ENCODE measurements at places on chromosomes 11 and 22. TPM values are rescaled to one million over a fixed set of nuclear protein-coding genes. Genes with fewer than 3 reads are reported as not detected.

PGM2L1 gene
- 0.19 TPM for polyA plus RNA-seq

SOX10 gene
- polyA plus RNA-seq: 0.05 TPM

ANO3 gene
- 0.63 TPM for polyA plus RNA-seq

LDHAL6A gene
- polyA plus RNA-seq: not detected

RASL10A gene
- 0.24 TPM for polyA plus RNA-seq

CFAP300 gene
- polyA plus RNA-seq: not detected

ACRV1 gene
- polyA plus RNA-seq: 0.82 TPM

FZD4 gene
- not detected for polyA plus RNA-seq

C11orf86 gene
- polyA plus RNA-seq: not detected

FAM180B gene
- polyA plus RNA-seq: not detected

DNA sequence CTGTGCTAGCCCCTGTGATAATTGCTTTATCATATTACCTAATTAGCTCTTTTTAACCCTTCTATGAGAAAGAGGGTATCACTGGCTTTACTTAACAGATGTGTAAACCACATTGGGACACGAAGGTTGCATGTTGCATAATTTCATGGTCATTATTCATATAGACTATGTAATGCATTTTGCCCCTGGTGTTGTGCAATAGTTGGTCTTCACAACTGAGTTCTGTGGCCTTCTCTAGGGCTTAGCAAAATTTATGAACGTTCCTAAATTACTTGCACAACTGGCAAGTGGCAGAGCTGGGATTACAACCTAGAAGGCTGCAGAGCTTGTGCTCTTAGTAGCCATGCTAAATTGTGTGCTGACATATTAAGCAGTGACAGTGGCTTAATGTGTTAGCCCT, 34.6 kb upstream of the PDGFD start:
- DNase-seq: no peak
- H3K27me3 ChIP-seq: no peaks in the 10 kb centered on the region
- no peaks in the 10 kb centered on the region for H3K4me1 ChIP-seq
- H3K4me3 ChIP-seq: no peak overlapping the region
- no peaks in the 10 kb centered on the region for H3K36me3 ChIP-seq
- H3K27ac ChIP-seq: no peak overlapping the region

GRCh38 chr22:39245130-39246039, 603 bp upstream of the PDGFB start:
- H3K36me3 ChIP-seq: no peaks in the 10 kb centered on the region
- no peak overlapping the region for H3K27ac ChIP-seq
- peaks cover 20% of the 10 kb centered on the region for H3K27me3 ChIP-seq
- peaks cover 14% of the 10 kb centered on the region for H3K4me1 ChIP-seq

DNA sequence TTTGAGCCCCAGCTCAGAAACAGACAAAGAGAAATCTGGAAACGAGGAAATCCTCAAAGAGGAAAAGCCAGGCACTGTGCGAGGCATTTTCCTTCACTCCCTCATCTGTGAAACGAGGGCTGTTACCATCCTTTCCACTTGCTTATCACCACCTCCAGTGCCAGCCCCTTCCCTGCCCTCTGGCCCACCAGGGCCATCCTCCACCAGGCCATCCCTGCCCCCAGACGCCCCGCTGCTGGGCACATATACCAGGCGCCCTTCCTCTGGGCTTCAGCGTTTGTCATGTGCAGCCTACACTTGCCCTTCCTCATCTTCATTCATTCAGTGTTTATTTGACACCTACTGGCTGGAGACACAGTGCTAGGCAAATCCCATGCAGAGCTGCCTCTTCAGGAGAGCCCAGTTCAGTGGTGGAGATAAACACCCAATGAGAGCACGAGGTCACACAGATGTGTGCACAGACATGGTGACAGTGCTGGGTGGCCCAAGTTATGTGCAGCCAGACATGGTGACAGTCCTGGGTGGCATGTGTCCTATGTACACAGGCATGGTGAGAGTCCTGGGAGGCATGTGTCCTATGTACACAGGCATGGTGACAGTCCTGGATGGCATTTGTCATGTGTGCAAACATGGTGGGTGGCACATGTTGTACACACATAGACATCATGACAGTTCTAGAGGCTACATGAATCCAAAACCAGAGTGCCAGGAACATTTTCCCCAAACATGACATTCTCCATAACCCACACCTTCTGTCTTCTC, 9.7 kb downstream of the SPTBN2 start:
- DNase-seq: no peak
- H3K36me3 ChIP-seq: no peaks in the 10 kb centered on the region
- no peak overlapping the region for H3K4me3 ChIP-seq
- H3K27ac ChIP-seq: no peak overlapping the region
- no peaks in the 10 kb centered on the region for H3K4me1 ChIP-seq
- no peaks in the 10 kb centered on the region for H3K27me3 ChIP-seq

- peaks cover 3% of the 10 kb centered on the region for H3K36me3 ChIP-seq
- H3K4me3 ChIP-seq: no peak overlapping the region
- no peaks in the 10 kb centered on the region for H3K4me1 ChIP-seq
These were observed 23.5 kb downstream of the RAB38 start for GRCh38 chr11:88151709-88152265.

- no peaks in the 10 kb centered on the region for H3K27me3 ChIP-seq
- DNase-seq: no peak
- no peaks in the 10 kb centered on the region for H3K4me1 ChIP-seq
- H3K36me3 ChIP-seq: no peaks in the 10 kb centered on the region
- no peak overlapping the region for H3K27ac ChIP-seq
These were observed 51.0 kb downstream of the SYTL2 start for GRCh38 chr11:85759915-85760314.

DNA sequence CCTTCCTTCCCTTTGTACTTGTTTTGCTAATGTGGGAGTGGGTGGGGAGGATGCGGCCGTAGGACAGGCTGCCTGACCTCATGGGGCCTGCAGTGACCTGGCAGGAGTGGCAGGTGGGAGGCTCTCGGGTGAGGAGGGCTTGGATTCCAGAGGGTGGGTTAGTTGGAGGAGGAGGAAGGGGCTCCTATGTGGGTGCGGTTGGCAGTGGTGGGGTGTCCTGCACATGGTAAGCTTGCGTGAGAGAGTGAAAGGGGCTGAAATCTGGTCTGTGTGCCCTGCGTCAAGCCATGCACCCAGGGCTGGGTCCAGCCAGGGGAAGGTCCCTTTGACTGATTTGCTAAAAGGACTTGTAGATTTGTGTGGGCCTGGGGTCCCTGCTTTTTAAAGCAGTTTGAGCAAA, 90.7 kb upstream of the OR4B1 start:
- H3K27me3 ChIP-seq: no peaks in the 10 kb centered on the region
- DNase-seq: no peak
- no peak overlapping the region for H3K27ac ChIP-seq
- H3K36me3 ChIP-seq: peaks cover 22% of the 10 kb centered on the region
- peaks cover 10% of the 10 kb centered on the region for H3K4me1 ChIP-seq

DNA sequence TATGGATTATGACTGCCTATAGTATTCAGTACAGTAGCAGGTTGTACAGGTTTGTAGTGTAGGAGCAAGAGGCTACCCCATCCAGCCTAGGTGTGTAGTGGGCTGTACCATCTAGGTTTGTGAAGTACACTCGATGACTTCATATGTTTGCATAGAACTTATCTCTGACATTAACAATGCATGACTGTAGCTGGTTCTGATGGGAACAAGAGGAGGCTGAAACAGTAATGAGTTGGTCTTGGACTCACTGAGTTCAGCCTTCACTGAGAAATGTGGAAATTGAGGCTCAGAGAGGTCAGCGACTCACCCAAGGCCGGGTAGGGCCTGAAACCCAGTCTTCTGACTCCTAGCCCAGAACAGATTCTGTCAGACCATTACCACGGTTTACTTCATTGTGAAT, 13.0 kb downstream of the MYO7A start:
- no peak overlapping the region for H3K27ac ChIP-seq
- H3K27me3 ChIP-seq: no peaks in the 10 kb centered on the region
- no peak for DNase-seq
- H3K36me3 ChIP-seq: no peaks in the 10 kb centered on the region

DNA sequence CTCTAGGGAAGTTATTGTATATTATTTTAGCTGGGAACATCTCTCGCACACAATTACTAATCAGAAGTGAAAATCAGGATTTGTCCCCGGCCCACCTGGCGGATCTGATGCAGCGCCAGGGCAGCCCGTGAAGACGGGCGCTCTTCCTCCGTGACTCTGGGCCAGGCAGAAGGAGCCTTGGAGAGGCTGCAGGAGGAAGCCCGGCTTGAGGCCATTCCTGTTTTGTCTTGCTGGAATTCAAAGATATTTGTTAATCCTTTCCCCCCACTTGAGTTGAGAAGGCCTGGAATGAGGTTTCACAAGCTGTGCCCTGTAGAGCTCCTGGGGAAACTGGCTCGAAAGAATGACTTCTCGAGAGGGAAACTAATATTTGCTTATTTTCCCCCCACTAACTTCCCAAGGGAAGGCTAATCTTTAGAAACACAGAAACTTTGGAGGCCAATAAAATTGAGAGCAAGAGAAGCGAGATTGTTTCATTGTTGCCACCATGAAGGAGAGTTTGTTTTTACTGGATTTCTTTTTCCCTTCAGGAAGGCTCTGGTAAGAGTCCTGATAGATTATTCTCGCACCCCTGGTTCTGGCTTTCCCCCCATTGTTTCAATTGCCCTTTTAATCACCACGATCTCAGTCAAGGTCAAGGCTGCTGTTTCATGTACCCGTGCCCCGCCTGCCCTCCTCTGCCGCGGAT, 92.8 kb upstream of the SEPTIN5 start:
- H3K27me3 ChIP-seq: no peaks in the 10 kb centered on the region
- no peak for DNase-seq
- no peak overlapping the region for H3K4me3 ChIP-seq

DNA sequence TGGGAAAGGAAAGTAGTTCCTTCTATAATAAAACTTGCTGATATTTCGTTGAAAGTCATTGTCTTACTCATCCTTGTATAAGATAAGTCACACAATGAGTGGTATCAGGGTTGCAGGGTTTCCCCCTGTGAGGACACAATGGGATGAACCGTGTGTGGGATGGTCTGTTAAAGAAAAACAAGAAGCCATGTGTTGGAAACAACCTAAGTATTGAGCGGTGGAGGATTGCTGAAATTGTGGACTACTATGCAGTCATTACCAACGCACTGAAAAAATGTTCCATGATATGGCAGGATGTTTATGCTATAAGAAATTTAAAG, 28.6 kb downstream of the PTPRJ start:
- H3K27me3 ChIP-seq: no peaks in the 10 kb centered on the region
- H3K4me1 ChIP-seq: peaks cover 83% of the 10 kb centered on the region
- H3K4me3 ChIP-seq: no peak overlapping the region
- DNase-seq: no peak

GRCh38 chr11:134630861-134631260, 218.8 kb upstream of the B3GAT1 start:
- no peaks in the 10 kb centered on the region for H3K4me1 ChIP-seq
- no peak overlapping the region for H3K4me3 ChIP-seq
- H3K27me3 ChIP-seq: no peaks in the 10 kb centered on the region
- H3K36me3 ChIP-seq: no peaks in the 10 kb centered on the region
- DNase-seq: no peak

GRCh38 chr11:63573881-63574855, 11.0 kb upstream of the PLAAT2 start:
- no peak overlapping the region for H3K27ac ChIP-seq
- no peaks in the 10 kb centered on the region for H3K27me3 ChIP-seq
- no peak for DNase-seq
- H3K36me3 ChIP-seq: no peaks in the 10 kb centered on the region
- H3K4me1 ChIP-seq: peaks cover 22% of the 10 kb centered on the region

- no peak within 1 kb of the TSS for H3K27ac ChIP-seq
- H3K27me3 ChIP-seq: no peaks in the 10 kb centered on the region
- no peak for DNase-seq
- H3K36me3 ChIP-seq: no peaks in the 10 kb centered on the region
- H3K4me1 ChIP-seq: no peaks in the 10 kb centered on the region
- no peak within 1 kb of the TSS for H3K4me3 ChIP-seq
These were observed at the start of gene MMP12 for GRCh38 chr11:102874852-102875251. MMP12 (minus strand) TSS chr11:102874982; CDS start chr11:102874937, 45 bp downstream.

DNA sequence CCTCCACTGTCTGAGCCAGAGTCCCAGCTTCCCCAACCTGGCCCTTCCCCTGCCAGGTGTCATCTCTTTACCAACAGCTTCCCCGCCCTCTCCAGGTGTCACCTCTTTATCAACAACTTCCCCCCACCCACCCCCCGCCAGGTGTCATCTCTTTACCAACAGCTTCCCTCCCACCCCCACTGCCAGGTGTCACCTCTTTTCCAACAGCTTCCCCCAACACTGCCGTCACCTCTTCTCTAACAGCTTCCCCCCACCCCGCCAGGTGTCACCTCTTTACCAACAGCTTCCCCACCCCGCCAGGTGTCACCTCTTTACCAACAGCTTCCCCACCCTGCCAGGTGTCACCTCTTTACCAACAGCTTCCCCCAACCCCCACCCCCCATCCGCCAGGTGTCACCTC, 29.8 kb upstream of the TTLL12 start:
- H3K4me1 ChIP-seq: no peaks in the 10 kb centered on the region
- no peak for DNase-seq
- no peaks in the 10 kb centered on the region for H3K27me3 ChIP-seq
- no peak overlapping the region for H3K27ac ChIP-seq
- H3K4me3 ChIP-seq: no peak overlapping the region

DNA sequence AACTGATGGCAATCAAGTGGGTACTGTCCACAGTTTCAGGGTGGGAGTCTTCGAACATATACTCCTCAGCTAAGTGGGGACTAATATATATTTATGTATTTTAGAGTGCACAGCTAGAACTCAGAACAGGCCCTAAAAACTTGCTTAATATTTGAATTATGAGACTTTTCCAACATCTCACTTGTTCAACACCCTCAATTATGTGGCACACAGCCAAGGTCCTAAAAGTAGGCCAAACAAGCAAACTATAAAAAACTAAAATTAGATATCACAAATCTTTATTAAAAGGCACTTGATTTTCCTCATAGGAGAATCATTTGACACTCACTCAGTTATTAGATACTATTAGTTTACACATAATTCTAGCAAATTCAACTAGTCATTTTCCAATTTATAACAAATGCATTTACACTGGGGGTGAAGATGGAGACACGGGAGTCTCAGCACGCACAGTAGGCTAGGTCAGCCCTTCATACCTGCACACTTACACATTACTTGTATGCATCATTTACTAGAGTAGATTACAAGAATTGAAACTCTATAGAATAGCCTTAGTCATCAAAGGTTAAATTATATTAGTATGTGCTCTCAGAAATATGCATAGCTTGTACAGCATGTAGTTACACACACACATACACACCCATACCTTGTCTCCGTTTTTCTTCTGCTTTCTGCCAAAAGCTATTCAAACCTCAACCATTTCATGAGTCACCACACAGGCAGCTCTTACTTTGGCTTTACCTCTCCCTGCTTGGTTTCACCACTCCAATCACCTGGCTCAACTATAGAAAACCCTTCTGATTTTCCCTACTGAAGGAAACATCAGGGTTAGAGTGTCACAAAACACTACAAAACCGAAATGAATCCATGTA, 171.5 kb downstream of the SBF2 start:
- DNase-seq: no peak
- H3K4me1 ChIP-seq: no peaks in the 10 kb centered on the region
- no peaks in the 10 kb centered on the region for H3K27me3 ChIP-seq
- H3K4me3 ChIP-seq: no peak overlapping the region
- H3K36me3 ChIP-seq: no peaks in the 10 kb centered on the region

- H3K36me3 ChIP-seq: no peaks in the 10 kb centered on the region
These were observed 26.2 kb upstream of the TPBGL start for GRCh38 chr11:75214411-75214821.

DNA sequence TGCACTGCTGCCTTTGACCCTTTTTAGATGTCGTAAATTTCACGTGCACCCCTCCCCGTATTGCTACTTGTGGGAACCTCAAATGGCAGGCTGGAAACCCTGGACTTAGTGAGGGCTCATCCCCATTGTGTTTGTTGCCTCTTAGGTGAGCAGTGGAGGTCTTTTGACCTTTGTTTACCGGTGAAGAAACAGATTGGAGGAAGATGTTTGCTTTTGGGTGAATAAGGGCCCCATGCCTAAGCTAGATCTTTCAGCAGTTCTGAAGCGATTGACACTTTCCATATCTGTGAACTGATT, 782 bp downstream of the SMARCB1 start:
- DNase-seq: no peak
- peaks cover 11% of the 10 kb centered on the region for H3K4me1 ChIP-seq
- H3K36me3 ChIP-seq: peaks cover 8% of the 10 kb centered on the region
- no peaks in the 10 kb centered on the region for H3K27me3 ChIP-seq
- H3K4me3 ChIP-seq: peak overlapping the region; percentile 73

All from GM12878 (cell line).